Progenitor cell of endocrine pancreas (in vitro differentiated cells): ENCODE measurements at places on chromosomes 1 and 21.
A peak's percentile ranks its signal among the peaks of the same experiment; 100 is the strongest.

DNA sequence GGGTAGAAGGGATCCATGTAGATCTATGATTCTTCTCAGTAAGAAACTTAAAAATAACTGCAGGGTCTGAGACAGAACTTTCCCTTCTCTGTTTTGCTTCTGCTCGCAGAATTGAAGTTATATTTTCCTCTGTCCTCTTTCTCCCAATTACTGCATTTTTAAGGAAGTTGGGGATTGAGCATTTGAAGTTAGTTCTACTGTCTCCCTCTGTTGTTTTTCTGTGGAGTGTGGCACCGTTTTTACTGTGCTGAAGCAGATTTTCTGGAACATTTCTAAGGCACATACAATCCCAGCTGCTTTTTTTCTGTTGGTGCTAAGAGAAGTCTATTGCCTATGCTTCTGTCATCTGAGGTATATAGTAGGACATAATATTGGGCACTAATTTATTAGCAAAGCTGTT lies 43.3 kb downstream of the RASAL2 start:
- DNase-seq, result no peak

- DNase-seq, result peak; percentile 79
Observed at GRCh38 chr1:19918057-19918456, 5.4 kb downstream of the PLA2G2E start.

DNA sequence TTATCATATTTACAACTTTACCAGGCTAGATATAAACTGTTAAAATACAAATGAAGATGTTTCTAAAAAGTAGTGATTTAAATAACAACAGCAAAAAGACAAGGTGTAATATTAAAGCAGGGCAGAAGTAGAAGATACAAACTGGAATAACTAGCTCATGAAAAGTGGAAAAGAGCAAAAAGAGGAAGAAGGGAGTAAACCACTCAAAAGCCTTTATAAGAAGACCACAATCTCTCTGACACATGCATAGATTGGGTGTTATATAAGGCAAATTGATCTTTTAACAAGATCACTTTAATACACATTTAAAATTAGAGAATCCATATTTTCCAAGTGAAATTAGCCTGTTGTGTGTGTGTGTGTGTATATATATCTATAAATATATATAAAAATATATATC lies 5.0 kb downstream of the DENND1B start:
- no peak for DNase-seq

DNA sequence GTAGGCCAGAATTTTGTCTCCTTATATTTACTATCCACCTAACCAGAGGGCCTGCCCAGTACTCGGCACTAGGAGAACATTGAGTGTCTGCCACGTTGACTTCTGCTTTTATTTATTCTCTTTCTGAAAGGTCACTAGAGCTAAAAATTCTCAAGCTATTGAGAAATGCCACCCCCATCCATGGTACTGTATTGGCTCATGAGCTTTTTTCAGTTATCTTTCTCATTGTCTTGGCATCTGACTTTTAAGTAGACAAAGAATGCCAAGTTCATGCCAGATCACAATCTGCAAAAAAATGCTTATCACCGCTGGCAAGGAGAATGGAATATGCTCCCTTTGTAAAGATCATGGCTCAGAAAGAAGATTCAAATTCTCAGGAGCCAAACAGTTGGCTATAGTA lies 49.8 kb upstream of the MROH9 start:
- no peak for DNase-seq

DNA sequence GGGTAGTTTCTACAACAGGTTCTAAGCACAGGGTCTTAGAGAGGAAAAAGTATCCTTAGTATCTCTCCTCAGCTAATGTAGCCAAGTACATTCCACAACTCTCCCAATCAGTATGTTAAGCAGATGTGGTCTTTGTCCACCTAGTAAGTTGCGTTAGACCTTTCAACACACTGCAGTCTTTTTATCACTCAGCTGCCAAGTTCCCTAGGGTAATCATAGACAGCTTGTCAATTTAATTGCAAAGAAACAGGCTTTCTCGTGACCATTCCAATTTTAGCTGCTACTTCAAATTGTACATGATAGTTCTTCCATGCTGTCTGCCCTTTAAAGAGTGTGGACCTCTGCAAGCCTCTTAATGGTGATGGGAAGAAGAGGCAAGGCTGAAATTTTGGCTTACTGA lies 211.8 kb upstream of the PKN2 start:
- DNase-seq, result no peak

DNA sequence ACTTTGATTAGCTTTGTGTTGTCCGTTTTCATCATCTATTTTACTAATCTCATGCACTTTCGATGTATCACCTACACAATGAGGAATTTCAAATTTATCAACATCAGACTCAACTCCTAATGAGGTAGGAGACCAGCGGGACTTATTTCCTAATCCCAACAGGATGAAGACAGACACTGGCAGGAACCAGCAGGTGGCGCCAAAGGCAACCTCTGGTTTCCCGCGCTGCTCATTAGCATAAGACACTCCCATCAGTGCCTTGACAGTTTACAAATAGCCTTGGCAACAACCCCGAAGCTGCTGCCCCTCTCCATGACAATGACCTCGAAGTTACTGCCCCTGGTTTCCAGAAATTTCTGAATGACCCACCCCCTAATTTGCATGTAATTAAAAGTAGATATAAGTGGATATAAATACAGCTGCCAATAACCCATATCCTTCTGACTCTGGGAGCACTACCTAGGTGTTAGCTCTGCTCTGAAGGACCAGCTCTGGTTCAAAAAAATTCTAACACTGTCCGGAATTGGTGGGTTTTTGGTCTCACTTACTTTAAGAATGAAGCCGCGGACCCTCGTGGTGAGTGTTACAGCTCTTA lies 974.8 kb downstream of the ADGRL2 start:
- DNase-seq, result no peak

DNA sequence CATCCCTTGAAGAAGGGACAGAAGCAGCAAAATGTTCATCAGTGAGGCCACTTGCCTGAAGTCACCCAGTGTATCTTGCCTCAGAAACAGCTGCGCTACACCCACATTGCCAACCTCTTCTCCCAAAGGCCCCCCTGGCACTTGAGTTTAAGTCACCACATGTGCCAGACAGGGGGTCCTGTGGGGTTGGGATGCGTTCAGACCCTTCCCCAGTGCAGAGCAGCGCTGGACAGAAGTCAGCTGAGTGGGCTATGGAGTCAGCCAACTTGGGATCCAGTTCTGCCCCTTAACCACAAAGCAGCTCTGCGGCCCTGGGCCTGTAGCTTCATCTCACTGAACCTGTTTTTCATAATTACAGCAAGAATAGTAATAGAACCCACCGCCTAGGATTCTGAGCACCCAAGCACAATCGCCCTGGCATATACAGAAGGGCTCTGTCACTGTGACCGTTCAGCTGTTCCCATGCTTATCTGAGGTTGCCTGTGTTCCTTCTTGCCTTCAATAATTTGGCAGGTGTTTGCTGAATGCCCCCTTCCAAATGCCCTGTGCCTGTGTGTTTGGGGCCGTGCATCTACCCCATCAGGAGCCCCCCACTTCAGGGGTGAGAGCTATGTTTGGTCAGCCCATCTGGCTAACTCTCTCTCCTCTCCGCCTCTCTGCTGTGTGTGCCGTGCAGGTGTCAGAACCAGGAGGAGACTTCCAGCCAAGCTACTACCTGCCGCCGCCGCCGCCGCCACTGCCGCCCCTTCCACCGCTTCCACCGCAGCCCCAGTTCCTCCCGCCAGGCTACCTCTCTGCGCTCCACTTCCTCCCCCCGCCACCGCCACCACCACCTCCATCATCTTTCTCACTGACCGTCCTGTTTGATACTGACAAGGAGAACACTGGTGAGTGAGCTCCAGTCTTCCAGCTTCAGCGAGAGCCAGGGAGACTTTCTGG lies 5.0 kb downstream of the DMRTB1 start:
- no peak for DNase-seq

GRCh38 chr1:163275222-163275621 lies 46.5 kb upstream of the NUF2 start:
- no peak for DNase-seq

DNA sequence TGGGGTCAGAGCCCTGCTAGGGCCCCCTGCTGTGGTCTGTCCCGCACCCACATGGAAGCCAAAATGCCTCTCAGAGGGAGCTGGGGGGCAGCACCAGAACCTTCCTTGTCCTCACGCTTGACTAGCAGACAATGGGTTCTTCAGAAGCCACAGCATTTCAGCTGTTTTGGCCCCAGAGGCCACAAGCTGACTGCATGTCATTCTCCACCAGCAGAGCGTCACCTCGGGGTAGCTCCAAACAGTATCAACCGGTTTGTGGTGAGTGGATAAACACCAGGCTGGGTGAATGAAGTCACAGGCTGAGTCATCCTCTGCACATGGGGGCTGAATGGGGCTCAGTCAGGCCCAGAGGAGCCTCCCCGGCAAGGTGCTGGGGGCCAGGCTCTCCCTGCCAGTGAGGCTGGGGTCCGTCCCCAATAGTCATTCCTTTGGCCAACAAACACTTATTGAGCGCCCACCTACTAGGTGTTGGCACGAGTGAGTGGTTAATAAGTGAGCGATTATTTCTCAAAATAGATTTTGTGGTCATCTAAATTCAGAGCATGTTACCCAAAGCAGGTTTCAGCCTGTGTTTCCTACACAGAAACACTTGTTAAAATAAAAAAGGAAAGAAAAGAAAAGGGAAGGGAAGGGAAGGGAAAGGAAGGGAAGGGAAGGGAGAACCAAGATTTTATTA lies 9.1 kb downstream of the OLIG1 start:
- DNase-seq, result no peak

- DNase-seq, result peak; percentile 56
Observed at GRCh38 chr1:3012456-3013291, 8.6 kb upstream of the ACTRT2 start.

- DNase-seq, result no peak
Observed at GRCh38 chr1:234533034-234533891, 54.3 kb upstream of the TARBP1 start.

DNA sequence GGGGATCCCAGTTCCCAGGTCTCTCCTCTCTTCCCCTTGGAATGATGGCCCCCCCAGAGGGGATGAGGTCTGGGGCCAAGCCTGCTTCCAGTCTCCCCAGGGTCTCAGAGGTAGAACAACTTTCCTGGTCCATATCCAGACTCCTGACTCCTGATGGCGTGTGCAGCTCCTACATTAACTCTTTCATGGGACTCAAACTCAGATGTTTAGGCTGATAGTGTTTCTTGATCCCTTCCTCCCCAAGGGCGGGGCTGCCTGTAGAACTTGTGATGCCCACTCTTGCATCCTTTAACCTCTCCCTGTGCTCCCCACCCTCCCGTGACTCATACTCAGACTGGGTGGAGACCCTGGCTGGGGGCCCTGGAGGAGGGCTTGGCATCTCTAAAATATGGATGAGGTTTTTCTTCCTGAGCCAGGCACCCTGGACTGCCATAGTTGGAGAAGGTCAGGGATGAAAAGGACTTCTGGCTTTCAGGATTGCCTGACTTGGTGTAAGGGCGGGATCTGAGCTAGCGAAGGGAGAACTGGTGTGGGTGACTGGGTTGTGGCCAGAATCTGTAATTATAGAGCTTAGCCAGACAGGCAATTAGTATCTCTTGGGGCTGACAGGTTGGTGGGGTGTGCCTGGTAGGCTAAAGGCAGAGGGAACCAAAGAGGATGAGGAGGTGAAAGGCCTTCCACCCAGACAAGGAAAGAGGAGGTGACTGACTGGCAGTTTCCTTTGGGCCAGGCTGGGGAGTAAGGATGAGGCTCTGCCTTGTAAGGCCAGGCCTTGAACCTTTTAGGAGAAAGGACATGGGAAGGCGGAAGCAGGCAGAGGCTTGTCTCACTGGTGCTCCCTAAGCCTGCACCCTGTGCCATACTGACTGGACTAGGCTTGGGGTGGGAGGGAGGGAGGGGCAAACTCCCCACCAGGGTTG lies 1.5 kb downstream of the ATP8B2 start:
- no peak for DNase-seq

DNA sequence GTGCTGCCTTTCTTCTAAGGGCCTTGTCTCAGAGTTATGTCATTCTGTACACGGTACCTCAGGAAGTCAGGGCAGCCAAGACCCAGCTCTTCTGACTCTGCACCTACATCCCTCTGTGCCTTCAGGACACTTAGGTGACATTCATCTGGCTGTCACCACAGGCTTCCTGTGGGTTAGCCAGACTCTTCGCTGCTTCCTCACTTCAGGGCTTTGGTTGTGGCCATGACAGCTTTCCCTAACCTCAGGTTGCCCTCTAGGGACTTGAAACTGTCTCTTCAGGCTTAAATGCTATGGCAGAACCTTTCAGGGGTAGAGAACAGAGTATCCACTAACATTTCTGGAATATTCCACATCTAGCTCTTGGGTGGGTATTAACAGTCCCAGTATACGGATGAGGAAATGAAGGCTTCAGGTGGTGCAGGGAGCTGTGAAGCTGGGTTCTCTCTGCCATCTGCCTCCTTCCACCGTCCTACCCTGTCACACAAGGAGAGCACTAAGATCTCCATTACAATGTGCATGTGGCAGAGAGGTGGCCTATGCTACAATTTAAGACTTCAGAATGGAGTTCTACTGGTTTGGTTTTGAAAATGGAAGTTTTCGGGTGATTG lies 9.9 kb downstream of the TSSK3 start:
- DNase-seq, result no peak

DNA sequence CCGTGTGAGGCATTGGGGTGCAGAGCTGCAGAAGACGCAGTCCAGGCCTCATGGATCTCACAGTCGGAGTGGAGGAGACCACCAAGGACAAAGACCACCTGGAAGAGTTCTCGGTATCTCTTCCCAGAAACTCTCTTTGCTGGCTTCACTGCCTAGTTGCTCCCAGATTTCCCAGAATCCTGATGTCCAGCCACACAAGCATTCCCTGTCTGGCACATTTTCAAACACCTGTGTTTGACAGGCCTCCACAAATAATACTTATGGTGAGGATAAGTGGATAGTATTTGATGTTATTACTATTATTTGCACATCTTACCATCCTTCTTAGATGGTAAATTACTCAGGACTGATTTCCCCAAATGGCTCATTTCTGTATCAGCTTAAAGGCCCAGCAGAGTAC lies 27.7 kb upstream of the KANK4 start:
- no peak for DNase-seq

GRCh38 chr1:235820061-235820460 lies 46.6 kb downstream of the LYST start:
- no peak for DNase-seq

- DNase-seq, result no peak
Observed at GRCh38 chr1:14263671-14264070, 334.8 kb upstream of the KAZN start.

GRCh38 chr1:181503171-181503810 lies 20.0 kb downstream of the CACNA1E start:
- no peak for DNase-seq

- no peak for DNase-seq
Observed at GRCh38 chr21:46454142-46454541, 4.5 kb upstream of the DIP2A start.

DNA sequence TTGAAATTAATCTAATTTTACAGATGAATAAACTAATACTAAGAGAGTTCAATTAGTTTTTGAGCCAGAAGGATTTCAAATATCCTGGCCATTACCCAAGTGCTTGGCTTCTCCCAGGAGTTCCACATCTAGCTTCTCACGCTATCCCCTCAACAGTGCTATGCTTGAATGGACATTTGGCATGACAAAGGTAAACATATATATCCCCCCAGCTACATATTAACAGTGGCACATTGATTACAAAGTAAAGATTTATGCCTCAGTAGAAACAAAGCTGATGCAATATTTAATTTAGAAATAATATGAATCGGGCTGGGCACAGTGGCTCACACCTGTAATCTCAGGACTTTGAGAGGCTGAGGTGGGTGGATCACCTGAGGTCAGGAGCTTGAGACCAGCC lies 434.6 kb upstream of the PRMT6 start:
- no peak for DNase-seq
